ENCODE measurements at places on chromosomes 2 and 18.

DNA sequence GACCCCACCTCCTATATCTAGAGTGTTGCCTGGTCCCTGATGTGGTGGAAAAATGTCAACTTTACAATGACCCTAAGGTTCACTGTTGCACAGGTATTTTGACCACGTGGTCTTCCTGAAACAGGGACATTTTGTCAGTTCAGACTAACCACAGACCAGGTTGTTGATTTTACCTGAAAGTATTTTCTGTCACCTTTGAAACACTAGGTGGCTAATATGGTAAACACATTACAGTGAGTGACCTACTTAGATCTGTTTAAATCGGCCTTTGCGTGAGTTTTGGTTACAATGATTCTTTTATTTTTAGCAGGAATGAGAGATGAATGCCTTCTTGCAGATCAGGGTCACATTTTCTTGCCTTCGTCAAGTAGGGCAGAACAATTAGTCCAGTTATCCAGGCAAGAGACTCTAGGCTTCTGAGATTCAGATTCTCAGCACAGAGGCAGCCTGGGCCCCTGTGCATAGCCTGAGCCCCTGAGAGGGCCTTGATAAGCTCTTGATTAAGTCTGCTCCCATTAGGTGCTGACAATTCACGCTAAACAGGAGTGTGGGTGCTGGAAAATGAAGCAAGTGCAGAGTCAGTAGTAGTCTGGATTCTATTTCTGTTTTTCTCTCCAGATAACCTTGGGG, 226.2 kb downstream of the KCNS3 start:
- no peak for DNase-seq

GRCh38 chr2:38075507-38076151, at the start of gene CYP1B1:
Gene CYP1B1 (minus strand): TSS chr2:38076151. CDS start chr2:38075388, 763 bp downstream.
- no peak for DNase-seq

DNA sequence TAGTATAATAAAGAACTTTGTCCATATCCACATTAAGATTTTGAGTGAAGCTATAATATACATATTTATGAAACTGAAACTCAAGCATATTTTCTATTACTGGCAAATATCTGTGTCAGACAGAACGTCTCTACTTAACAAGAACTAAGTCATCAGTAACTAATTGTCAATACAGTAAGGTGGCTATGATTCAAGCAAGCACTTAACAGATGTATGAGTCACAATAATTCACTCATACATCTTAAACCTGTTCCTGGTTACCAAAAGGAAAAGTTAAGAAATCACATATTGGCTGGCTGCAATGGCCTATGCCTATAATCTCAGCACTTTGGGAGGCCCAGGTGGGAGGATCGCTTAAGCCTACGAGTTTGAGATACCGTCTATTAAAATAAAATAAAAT, 96.0 kb downstream of the SOS1 start:
- DNase-seq: no peak

GRCh38 chr2:202848813-202849212, 22.8 kb downstream of the ICA1L start:
- DNase-seq: no peak

DNA sequence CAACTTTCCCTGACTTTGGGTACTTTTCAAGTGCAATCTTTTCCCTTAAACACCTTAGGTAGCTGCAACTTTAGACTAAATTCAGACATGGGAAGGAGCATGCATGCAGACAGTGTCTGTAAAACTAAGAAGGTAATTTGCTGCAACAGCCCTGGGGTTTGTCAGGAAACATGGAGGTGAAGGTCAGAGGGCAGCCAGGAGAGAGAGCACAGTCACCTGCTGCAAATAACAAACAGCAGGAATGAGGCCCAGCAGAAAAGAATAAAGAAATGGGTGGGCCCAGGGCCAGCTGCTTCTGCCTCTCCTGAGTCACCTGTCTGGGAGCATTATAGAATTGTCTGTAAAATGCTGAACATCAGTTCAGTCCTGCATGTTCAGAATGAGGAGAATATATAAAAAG, 35.2 kb downstream of the MTHFD2 start:
- DNase-seq: no peak

DNA sequence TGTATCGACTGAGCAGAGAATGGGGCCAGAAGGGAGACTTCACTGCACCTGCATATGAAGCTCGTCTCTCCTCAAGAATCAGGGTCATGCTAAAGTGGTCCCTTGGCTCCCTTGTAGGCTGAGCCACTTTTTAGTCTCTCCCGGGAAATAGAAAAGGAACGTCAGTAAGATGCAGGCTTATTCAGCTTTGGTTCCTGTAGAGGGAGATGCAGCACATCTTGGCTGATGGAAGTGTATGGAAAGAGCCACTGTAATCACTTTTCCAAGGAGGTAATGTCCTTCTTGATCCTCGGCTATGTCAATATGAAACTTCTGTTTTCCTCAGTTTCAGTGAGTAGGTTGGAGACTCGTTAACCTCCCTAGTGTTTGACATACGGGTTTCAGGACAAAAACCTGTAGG, 235.2 kb downstream of the GCA start:
- no peak for DNase-seq

DNA sequence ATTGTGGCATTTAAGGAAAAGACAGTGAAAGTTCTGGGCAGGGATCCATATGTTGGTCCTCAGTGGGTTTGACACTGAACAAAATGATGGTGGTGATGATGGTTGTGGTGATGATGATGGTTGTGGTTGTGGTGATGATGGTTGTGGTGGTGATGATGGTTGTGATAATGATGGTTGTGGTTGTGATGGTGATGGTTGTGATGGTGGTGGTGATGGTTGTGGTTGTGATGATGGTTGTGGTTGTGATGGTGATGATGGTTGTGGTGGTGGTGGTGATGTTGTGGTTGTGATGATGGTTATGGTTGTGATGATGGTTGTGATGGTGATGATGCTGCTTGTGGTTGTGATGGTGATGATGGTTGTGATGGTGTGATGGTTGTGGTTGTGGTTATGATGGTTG, 308.7 kb downstream of the AGAP1 start:
- no peak for DNase-seq

- no peak for DNase-seq
Observed at GRCh38 chr18:73556904-73557303, 590.7 kb downstream of the FBXO15 start.

- DNase-seq: no peak
Observed at GRCh38 chr18:53943326-53943860, 281.1 kb downstream of the MBD2 start.

DNA sequence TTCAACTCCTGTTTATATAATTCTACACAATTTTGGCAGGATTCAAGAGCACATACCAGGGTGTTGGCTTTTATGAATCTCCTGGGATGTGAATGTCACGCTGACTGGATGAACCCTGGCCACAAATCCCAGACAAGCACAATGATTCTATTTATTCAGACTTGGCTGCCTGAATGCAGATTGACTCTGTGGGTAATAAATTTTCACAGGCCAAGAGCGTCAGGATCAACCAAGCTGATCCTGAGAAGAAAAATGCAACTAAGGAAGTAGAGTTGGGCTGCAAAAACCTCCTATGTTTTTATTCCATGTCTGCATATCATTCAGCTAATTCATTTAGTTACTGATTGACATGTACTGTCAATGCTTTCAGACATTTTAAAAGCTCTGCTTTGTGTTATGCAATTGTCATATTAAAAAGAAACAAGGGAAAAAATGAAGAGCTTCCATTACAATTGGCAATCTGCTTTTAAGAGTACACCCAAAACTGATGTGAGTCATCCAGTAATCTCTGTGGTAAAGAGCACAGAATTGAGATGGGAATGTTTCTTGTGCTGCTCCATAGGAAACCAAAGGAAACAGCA, 173.0 kb upstream of the REV1 start:
- DNase-seq: no peak

GRCh38 chr2:108458082-108458481, 9.1 kb downstream of the GCC2 start:
- no peak for DNase-seq

DNA sequence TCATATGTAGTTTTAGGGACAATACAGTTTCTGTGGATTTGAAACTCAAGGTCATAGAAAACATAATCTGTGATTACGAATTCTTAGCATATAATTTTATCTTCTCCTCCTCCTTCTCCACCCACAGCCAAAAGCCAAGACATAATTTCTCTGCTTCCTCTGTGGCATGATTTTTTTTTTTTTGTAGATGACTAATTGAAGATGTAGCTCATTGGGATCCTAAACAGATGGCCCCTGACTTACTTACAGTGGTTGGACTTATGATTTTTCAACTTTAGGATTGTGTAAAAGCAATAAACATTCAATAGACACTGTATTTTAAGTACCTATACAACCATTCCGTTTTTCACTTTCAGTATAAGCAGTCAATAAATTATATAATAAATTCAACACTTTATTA, 42.3 kb downstream of the FSIP2 start:
- DNase-seq: no peak
